ENCODE measurements at places on chromosomes 11 and 22.

DNA sequence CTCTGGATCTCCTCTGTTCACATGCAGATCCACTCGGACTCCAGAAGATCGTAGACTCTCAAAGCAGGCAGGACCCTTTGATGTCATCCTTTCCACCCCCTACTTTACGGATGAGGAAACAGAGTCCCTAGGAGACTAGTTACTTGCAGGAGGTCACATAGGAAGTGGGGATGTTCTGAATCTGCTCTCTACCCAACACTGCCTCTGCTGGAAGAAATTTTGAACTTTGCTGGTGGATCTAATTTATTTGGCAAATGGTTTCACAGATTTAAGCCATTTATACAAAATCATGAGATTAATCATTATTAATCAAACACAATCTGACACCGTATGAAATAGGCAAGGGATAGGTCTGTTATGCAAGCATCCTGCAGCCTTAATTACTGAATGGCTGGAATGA is 55.0 kb upstream of the USP47 start:
- peak; percentile 42 for DNase-seq

DNA sequence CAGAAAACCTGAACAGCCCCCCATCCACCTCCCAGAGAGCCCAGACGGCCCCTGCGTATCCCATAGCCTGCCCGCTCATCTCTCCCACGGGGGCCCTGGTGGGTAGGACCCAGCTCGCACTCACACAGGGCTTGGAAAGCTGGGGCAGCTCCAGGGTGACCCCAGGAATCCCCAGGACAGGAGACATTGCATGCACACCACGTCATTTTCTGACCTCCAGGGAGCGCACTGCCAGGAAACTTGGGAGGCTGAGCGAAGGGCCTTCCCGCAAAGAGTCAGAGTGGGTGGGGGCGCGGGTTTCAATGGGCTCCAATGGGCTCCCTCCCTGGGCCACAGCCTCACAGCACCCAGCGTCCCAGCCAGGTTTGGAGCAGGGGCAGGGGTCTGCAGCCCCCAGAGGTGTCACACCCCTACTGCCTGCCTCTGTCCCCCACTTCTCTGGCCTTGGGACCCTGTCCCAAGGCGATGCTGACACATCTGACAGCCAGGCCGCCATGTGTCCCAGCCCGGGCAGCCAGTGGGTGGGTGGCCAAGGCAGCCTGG is 8.2 kb upstream of the SYT8 start:
- peak; percentile 93 for DNase-seq

GRCh38 chr11:50178737-50179136 is 146.1 kb downstream of the OR4C45 start:
- no peak for DNase-seq

DNA sequence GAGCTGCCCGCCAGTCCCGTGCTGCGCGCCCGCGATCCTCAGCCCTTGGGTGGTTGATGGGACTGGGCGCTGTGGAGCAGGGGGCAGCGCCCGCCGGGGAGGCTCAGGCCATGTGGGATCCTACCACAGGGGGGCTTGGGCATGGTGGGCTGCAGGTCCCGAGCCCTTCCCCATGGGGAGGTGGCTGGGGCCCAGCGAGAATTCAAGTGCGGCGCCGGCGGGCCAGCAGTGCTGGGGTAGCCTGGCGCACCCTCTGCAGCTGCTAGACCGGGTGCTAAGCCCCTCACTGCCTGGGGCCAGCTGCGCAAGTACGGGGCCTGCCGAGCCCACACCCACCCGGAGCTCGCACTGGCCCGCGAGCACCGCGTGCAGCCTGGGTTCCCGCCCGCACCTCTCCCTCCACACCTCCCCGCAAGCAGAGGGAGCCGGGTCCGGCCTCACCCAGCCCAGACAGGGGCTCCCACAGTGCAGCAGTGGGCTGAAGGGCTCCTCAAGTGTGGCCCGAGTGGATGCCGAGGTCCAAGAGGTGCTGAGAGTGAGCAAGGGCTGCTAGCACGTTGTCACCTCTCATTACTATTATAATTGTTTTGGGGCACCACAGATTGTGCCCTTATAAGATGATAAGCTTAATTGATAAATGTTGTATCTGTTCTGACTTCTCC is 333.2 kb downstream of the CASP12 start:
- no peak for DNase-seq

DNA sequence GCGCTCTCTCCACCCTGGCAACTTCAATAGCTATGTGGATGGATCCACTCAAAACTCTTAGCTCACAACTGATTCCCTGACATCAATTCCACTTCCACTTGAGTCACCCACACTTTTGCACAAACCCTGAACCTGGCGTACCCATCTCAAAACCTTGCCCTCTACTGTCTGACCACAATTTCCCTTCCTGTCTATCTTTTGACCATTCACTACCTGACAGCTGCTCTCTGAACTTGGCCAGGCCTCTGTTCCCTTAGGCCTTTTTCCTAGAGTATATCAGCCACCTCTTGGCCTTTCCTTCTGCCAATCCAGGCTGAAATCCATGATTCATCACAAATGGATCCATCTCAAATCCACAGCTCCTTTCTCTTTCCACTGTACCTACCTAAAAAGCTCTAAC is 106.0 kb downstream of the RPL27A start:
- DNase-seq: no peak

GRCh38 chr11:121606354-121606753 is 153.6 kb upstream of the SORL1-AS1 start:
- no peak for DNase-seq

DNA sequence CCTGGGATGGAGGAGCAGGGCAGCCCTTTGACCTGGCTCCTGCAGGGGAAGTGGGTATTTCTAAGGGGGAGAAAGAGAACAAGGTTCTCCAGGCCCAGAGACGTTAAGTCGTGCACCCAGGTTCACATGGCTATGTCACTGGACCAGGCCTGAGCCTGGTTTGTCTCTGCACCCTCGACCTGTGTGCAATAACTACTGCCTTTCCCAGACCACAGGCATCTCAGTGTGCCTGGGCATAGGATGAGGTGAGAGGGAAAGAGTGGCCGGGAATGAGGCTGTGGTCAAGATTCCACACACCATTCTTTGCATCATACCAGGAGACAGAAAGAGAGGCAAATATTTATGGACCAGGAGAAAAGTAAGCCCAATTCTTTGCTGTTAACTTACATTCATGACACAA is 66.8 kb downstream of the PRR5L start:
- DNase-seq: peak; percentile 49

GRCh38 chr22:27542602-27543001 is 259.0 kb downstream of the MN1 start:
- peak; percentile 10 for DNase-seq

DNA sequence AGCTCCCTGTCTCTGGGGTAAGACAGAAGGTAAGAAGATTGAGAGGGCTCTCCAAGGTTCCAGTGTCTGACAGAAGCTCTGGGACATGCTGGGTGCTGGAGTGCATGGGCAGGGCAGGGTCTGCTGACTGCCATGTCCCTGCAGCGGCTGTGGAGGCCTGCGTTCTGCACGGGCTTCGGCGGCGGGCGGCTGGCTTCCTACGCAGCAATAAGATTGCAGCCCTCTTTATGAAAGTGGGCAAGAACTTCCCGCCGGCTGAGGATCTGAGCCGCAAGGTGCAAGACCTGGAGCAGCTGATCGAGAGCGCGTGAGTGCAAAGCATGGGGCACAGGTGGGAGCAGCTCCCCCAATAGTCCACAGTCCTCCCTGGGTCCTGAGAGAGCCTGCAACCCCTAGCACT is 41.5 kb downstream of the SGSM1 start:
- DNase-seq: no peak

GRCh38 chr11:66685276-66686099 is 7.8 kb upstream of the RBM4B start:
- no peak for DNase-seq

DNA sequence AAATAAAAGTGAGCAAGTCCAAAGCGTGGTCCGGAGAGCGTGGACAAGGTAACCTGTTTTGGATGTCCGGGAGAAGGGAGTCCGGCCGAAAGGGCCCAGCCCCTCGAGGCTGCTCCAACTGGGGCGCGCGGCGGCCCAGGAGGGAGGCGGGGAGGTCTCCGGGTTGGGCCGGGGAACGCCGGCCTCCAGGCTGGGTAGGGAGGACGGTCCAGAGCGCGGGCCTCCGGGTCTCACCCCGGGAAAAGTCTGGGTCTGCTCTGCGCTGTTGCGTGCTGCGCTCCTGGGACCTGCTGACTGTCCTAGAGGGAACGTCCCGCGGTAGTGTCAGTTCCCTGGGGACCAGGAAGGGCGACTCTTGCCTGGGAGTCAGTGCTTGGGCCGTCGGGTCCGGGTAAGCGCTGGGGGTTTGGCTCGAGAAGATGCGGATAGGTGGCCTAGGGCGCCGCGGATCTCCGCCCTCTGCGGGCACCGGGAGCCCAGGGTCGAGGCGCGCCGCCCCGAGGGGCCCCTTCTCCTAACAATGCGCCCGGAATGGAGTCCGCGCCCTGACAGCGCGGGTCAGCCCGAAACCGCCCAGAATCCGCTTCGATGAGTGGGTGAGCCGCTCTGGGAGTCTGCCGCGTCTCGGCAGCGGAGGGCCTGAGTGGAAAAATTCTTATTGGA is 988 bp upstream of the FLI1 start:
- DNase-seq: peak; percentile 62

GRCh38 chr11:123511037-123511870 is 81.2 kb downstream of the GRAMD1B start:
- peak; percentile 93 for DNase-seq

DNA sequence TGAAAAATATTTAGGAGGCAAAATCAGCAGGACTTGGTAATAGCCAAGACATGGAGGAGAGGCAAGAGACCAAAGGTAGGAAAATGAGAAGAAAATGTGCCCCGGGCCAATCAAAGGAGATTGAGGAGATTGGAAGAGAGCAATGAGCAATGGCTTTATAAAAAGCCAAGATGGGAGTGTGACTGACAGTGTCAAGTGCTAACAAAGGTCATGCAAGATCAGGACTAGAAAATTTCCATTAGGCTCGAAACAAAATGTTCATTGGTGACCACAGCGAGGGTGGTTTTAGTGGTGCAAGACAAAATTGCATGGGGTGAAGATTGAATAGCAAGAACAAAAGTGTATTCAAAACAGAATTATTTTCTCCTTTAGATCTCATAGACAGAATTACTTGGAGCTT is 45.2 kb upstream of the TBCEL start:
- DNase-seq: no peak

- no peak for DNase-seq
These were observed 13.1 kb upstream of the GRK3 start for GRCh38 chr22:25551396-25551795.

- no peak for DNase-seq
These were observed 97.7 kb downstream of the LARGE2 start for GRCh38 chr11:46020084-46020599.

- DNase-seq: no peak
These were observed 12.3 kb downstream of the IPO7 start for GRCh38 chr11:9396752-9397151.

- no peak for DNase-seq
These were observed 68.9 kb downstream of the ARFGAP2 start for GRCh38 chr11:47107744-47108143.

DNA sequence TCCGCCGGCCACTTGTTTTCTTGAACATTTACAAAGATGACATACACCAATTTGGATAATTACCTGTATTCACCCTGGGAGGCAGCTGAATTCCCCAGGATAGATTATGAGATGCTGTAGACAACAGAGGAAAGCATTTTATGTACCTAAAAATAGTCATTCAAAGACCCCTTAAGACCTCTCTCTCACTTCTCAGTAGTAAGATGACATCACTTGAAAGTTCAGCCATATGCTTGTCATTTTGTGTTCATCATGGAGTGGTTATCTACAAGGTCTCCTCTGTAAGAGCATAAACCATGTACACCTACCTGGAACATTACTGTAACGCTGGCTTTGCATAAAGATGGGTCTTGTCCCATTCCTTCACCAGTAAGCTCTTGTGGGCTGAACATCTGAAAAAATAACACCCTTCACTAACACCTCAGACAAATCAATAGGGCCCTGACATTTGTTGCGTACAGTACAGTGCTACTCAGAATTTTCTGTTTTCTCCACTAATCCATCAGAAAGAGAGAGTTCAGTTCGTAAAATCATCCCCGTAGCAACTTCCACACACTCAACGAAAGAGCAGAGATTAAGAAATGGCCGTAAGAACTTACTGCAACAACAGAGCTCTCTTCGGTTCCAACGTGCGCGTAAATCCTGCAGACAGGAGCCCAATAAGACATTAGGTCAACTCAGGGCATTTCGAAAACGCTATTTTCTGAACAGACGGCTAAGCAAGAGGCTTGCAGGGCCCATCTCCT is 15.6 kb upstream of the WDR74 start:
- no peak for DNase-seq

DNA sequence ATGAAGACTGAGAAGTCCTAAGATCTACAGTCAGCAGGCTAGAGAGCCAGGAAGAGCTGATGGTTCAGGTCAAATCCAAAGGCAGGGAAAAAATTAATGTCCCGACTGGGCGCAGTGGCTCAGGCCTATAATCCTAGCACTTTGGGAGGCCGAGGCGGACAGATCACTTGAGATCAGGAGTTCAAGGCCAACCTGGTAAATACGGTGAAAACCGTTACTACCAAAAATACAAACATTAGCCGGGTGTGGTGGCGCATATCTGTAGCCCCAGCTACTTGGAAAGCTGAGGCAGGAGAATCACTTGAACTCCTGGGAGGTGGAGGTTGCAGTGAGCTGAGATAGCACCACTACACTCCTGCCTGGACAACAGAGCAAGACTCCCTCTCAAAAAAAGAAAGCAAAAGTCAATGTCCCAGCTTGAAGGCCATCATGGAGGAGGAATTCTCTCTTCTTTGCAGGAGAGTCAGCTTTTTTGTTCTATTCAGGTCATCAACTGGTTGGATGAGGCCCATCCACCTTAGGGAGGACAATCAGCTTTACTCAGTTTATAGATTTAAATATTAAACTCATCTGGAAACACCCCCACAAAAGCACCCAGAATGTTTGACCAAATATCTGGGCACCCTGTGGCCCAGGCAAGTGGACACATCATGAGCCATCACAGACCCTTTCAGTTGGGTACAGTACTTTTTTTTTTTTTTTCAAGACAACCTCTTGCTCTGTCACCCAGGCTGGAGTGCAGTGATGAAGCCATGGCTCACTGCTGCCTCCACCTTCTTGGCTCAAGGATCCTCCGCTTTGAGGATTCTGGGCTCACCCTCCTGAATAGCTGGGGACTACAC is 4.3 kb upstream of the ZC3H7B start:
- DNase-seq: no peak

DNA sequence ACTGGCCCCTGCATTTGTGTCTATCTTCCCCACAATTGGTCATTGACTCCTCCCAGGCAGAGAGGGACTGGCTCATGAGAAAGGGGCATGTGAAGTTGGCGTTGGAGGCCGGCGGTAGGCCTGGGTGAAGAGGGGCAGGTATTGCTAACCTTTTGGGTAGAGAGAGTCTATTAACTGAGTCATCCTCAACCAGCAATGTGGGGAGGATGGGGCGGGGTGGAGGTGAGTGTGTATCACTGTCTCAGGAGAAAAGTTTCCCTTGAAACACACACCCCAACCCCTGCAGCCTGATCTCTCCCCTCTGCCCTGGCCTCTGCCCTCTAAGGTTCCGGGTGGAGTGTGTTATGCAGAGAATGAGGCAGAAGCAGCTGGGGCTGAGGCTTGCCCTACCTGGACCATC is 60.1 kb upstream of the PHF21B start:
- no peak for DNase-seq

DNA sequence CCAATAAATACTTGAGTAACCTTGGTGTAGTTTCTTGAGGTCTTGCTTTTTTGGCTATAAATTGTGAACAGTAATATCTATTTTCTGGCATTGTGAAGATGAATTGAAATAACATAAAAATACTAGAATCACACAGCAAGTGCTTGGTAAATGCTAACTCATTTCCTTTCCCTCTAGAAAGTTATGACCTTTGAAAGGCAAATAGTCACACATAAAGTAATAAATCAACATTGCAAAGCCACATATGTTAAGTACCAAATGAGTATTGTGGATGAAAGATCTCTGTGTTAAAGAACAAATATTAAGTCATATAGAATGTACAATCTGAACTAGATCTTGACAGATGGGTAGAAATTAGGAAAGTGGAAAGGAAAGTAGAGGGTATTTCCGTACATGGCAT is 559.6 kb upstream of the CCDC90B start:
- DNase-seq: no peak

All from cardiac fibroblast (primary cell).